Cardiac fibroblast (primary cell): ENCODE measurements at places on chromosomes 2 and 18.

GRCh38 chr2:227903381-227903780 lies 31.9 kb downstream of the DAW1 start:
- no peak for DNase-seq

GRCh38 chr2:151771599-151772358 lies 37.5 kb upstream of the NEB start:
- DNase-seq: peak; percentile 34

- DNase-seq: peak; percentile 10
Observed at GRCh38 chr18:29157057-29157780, 980.3 kb upstream of the CDH2 start.

- DNase-seq: no peak
Observed at GRCh38 chr2:144082327-144082726, 437.6 kb downstream of the ZEB2 start.

DNA sequence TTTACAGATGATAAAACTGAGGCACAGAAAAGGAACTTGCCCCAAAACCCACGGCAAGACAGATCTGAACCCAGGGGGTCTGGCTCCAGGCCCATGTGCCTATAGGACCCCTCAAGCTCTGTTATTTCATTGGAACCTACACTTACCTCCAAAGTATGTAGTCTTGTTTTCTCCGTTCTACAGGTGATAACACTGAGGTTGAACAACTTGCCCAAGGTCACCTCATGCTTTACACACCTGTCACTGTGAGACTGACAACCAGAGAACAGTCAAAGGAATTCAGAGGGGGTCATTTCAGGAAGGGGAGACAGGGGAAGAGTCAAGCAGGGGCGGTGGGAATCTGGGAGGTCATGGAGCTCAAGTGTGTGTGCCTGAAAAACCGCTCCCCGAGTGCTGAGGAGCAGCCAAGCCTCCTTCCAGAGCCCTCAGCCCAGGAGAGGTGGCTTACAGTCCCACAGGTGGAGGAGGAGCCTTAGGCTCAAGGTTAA lies 47.7 kb downstream of the SERTAD2 start:
- DNase-seq: no peak

GRCh38 chr2:181984814-181985631 lies 630 bp upstream of the PPP1R1C start:
- no peak for DNase-seq

- DNase-seq: no peak
Observed at GRCh38 chr18:46842583-46842982, 74.7 kb downstream of the PIAS2 start.

GRCh38 chr2:238450440-238450861 lies 23.7 kb downstream of the ASB1 start:
- DNase-seq: no peak
